Activated CD4-positive, alpha-beta T cell treated with anti-CD3 and anti-CD28 coated beads, Interleukin-2, amount 50 U/mL, for 24 hours (primary cell): ENCODE measurements at places on chromosomes 2 and 18.

- no peak for DNase-seq
These were observed 26.5 kb downstream of the EIF4E2 start for GRCh38 chr2:232576995-232577394.

- no peak for DNase-seq
These were observed 102.3 kb upstream of the ALPP start for GRCh38 chr2:232276084-232276732.

DNA sequence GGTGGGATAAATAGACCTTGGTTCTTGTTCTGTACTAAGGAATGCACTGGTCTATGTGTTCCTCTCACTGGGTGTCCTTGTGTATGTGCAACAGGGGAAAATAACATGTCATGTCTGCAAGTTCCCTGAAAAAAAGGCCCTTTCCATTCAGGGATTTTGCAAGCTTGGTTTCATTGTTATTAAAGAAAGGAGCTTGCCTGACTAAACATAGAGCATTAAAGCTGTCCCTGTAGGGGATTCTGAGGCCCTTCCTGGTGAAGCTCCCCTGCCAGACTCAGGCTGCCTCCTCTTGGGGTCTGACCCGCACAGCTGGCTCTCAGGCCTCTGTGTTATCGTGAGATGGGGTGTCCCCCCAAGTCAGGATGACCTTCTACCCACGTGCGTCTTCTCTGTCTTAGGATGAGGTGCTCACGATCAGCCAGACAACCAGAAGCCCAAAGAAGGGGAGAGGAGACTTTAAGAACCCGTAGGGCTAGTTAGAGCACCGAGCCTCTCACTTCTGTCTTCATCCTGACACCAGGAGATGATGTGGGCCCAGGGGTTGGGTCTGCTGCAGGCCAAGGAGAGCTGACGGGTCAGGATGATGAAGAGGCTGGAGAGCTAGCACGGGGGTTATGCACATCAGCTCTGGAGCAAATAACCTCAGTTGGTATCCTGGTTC is 21.2 kb downstream of the CAPG start:
- DNase-seq, result no peak

DNA sequence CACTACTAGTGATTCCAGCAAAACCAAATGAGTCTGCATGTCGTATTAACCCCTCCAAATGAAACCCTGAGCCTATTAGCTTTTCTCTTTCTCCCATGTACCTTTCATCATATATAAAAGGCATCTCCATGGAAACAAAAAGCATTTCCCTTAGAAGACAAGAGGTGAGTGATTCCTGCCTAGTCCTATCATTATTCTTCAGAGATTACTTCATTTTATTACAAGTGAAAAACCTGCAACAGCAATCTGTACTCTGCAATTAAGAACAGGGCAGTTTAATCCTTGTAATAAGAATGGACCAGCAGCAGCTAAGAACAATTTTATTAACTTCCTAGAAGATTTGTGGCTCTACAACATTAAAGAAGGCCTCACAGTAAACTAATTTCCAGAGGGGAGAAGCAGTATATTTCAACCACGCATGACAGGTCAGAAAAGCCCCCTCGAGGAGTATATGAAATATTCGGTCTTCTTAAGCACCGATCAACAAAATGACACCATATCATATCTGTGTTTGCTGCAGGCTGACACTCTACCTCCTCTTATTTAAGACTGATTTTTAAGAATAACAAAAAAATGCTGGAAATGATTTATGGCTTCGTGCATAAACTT is 132.3 kb upstream of the TFPI start:
- DNase-seq, result no peak

DNA sequence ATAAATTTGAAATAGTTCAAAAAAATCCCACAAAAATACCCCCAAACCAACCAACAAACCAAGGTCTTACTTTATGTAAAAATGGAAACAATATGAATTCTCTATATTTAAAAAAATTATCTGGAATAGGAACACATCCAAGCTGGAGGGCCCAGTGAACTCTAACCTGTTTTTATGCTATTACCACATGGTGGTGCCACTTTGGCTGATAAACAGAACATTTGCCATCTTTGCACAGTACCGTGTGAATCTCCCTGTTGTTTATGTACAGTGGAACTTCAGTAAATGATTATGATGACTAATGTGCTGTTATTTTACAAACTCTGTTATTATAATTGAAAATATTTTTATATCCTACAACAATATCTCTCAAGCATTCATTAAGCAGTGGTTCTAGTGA is 145.3 kb upstream of the SMAD7 start:
- DNase-seq, result no peak

DNA sequence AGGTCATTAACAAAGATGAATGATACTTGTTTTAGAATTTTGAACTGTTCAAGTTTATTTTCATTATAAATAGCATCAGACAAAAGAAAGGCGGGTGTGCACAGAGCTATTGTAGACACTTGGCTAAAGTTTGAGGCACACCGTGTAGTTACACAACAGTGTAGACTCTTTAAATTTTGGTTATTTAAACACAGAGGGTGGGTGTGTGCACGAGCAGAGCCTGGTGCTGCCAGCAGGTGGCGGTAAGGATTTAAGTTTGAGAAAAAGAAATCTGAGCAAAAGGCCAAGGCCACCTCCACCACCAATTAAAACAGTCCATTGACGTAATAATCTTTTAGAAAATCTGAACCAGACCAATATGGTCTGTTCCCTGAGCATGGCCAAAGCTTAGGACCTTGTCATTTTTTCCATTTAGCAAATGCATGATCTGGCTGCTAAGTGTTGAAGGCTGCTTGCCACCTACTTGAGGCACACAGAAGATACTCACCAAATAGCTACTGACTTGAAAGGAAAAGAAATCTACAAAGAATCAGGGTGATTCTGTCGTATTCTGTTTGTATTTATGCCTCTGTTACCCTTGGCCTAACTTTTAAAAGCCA is 14.3 kb downstream of the COPS7B start:
- no peak for DNase-seq

- peak; percentile 21 for DNase-seq
These were observed 50.9 kb downstream of the ADNP2 start for GRCh38 chr18:80159713-80160636.

DNA sequence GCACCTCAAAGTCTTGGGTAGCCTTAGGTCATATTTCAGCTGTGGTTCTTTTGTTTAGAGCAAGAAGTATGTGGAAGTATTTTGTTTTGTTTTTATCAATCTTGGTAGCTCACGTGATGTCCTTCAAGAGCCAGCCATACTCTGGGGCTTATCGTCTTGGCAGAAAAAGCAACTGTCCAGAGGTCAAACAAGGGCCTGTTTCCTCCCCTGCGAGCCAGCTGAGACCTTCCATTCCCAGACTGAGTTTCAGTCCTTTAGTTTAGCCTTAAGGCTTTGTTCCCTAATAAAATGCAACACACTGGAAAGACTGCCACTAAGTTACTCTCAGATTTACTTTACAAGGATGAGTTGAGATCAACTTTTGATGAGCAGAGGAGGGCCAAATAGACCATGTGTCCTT is 63.5 kb downstream of the TXNL1 start:
- DNase-seq, result no peak

DNA sequence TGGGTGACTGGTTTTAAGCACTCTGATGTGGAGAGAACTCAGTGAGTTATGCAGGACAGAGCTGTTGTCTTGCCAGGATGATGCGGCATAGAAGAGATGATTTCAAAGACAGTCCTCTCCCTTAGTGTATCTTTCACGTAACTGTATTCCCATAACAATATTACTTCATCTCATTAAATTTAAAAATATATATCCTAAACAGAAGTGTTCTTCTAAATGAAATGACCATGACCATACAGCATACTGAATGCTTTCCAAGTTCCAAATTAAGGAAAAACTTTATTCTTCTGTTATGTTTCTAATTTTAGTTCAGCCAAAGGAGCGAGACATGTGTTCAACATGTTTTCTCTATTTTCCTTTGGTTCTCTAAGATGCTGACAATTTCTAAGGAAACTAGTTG is 600.1 kb upstream of the FSHR start:
- no peak for DNase-seq

DNA sequence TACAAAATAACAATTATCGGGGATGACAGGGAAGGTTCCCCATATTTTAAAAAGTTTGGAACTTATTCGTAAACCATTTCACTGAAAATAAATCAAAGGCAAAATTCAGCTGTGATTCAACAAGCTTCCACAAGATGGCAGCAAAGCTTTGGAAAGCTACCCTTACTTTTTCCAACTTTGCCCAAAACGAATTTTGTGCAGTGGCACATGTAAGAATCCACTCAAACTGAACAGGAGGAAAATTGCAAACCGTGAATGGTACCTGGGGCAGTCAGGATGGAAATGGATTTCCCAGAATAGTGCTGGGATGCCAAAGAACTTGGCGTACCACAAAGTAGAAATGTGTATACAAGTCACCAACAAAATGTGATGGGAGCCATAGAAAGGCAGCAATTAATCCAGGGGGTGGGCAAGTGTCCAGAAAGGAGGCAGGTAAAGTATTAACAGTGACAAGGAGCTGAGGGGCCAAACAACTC is 10.7 kb downstream of the RPL31 start:
- no peak for DNase-seq

GRCh38 chr2:25079050-25079635 is 37.3 kb downstream of the EFR3B start:
- DNase-seq, result no peak

- DNase-seq, result no peak
These were observed 40.1 kb downstream of the MTCL1 start for GRCh38 chr18:8745355-8746014.

DNA sequence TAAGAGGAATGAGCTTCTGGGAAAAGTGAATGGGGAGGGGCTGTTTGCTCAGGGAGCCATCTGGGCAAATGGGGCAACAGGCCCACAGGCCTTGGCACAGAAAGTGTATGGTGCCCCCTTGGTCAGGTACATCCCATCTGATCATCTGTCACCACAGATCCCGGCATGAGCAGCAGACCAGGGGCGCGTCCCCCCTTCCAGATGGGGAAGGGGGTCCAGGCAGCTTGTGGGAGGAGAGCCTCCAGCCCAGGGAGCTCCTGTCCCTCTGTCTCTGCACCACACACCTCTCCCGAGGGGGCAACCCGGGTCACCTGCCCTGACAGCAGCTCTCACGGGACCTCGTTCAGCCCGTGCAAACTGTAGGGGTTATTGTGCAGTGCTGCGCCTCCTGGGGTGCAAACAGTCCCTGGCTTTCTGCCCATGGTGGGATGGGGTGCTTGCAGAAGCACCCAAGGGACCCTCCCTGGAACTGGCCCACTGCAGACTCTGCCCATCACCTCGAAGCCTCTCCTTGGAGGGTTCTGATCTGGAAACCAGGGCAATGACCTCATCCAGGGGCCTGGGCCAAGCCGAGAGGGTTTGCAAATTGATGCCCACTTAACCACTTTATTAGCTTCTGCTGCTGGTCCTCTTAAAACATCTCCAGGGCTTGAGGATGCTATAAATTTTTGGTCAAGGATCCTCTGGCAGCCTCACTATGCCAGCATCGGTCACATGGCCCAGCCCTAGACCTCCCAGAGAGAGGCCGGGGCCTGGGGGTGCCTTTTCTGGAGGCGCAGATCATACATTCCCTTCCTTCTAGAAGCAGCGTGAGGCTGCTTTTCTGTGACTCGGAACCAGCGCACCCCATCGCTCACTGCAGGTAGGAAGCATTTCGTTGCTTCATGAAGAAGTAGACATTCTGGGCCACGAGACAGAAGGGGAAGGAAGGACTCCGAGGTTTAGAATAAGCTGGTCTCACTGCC is 7.6 kb upstream of the BOK start:
- no peak for DNase-seq

GRCh38 chr2:171287036-171287571 is 126.4 kb upstream of the TLK1 start:
- no peak for DNase-seq

DNA sequence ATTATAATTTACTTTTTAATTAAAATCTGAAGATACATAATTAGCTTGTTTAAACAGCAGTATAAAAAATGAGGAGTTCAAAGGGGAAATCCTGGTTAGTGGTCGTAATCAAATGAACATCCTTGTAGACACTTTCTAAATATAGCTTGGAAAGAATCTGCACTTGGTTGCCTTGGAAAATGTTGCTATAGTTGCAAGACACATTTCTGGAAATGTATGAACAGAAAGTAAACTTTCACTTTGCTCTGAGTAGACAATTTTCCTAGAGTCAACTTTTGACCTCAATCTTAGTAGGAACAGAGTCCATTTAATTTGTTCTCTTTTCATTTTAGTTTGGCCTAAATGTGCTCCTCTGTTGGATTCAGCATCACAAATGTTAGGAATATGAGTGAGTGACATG is 38.3 kb downstream of the GCA start:
- no peak for DNase-seq

- DNase-seq, result no peak
These were observed 43.6 kb upstream of the PGAP1 start for GRCh38 chr2:196970099-196970498.

DNA sequence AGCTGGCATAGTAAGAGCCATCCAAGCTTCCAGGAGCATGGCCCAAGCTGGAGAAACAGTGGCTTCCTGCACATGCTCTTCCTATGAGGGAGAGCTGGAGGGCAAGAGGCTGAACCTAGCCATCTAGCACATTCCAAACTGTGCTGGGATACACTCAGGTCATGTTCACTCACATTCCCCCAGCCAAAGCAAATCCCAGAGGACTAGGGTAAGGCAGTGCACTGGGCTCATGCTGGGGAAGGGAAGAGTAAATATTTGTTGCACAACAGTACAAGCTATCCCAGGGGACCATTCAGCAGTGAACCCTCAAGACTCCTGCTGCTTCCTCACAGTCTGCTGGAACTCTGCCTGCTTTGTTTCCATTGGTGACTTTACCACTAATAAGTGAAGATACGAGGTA is 20.7 kb upstream of the GYPC start:
- DNase-seq, result no peak

DNA sequence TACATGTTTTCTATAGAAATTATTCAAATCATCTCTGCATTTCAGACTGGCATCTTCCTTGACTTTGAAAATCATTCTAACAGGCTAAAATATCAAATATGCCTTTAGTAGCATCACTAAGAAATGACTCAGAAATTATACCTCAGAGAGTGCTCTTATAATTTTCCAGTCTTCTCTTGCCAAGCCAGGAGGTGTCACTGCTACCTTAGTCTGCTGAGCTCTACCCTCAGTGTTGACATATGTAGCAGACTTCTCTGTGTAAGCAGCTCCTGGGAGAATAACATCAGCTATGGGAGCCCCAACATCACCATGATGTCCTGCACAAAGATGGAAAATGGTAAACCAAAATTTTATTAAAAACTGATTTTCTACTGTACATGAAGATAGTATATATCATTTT is 31.6 kb downstream of the NDUFS1 start:
- DNase-seq, result no peak

DNA sequence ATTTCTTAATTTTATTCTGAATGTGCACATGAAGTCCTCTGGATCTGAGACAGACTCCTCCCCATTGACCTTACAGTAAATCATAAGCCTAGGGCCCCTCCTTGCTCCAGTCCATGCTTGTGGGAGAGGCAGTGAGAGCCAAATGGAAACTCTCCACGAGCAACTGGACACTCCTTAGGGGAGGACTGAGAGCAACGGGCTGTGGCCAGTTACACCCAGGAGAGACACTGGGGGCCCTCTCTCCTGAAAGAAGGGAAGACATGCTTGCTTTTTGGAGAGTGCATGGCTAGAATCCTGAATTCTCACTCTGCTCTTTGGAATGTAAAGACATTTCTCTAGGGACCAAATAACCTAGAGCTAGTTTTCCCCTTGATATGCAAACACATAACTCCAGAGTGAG is 49.0 kb upstream of the BIN1 start:
- DNase-seq, result no peak
